ENCODE measurements at places on chromosomes 2 and 18.
A peak's percentile ranks its signal among the peaks of the same experiment; 100 is the strongest.

DNA sequence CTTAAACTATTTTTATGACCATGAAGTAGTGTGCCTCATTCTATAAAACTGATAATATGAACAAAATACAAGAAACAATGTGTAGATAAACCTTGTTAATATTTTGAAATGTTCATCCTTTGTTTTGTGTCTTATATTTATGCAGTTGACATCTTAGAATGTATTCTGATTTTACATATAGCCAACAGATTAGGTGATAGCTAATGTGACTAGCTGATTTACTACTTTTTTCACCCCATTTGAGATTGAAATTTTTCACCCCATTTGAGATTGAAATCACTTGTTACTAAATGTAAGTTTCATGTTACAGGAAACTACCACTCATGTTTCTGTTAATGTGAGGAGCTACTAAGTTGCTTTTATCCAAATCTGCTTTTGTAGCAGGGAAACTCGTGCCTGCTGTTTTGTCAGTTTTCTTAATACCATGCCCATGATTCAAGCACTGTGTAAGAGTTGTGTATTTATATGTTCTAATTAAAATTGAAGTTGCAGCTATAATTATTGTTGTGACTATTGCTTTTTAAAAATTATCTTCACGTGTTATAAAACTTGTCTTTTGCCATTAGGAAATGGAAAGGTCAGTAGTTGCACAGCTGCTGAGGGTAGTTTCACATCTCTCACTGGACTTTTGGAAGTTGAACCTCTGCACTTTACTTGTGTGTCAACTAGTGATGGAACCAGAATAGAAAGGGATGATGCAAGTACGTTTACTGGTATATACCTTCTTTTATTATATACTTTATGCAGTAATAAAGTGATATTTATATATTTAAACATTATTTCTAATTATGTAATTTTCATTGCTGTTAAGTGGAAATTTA is 96.6 kb downstream of the BIRC6 start:
- DNase-seq = no peak

DNA sequence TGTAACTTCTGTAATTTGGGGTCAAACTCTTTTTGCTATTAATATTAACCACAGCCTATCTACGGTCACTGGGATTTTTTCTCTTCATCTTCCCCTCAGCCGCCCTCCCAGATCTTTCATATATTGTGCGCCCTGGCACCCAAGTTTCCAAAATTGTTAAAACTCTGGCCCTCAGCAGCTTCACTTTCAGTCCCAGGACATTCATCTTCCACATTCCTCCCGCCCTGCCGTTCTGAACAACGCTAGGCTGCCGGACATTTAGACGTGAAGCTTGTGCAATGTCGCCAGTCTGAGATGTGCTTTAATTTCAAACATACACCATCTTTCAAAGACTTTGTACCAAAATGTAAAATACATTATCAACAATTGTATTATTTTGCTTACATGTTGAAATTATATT is 1.8 kb upstream of the TMEM18 start:
- DNase-seq = no peak

- no peak for DNase-seq
Measured at GRCh38 chr18:22790545-22791309, 142.4 kb upstream of the RBBP8 start.

DNA sequence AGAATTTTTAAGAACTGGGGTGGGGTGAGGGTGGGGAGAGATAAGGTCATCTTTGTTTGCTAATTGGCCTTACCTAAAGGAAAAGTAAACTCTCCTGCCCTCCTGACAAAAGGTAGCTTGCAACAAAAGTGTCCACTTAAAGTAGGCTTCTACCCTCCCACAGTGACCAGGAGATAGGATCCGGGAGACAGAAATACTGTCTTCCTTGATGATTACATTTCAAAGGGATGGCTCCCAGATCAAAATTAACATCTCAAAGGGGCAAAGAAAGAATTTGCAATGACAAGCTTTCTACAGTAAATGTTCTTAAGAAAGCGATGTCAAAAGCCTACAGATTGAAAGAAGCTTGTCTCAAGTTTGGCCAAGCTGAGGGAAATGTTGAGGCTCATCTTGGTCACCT is 775.3 kb downstream of the CPS1 start:
- DNase-seq = no peak

DNA sequence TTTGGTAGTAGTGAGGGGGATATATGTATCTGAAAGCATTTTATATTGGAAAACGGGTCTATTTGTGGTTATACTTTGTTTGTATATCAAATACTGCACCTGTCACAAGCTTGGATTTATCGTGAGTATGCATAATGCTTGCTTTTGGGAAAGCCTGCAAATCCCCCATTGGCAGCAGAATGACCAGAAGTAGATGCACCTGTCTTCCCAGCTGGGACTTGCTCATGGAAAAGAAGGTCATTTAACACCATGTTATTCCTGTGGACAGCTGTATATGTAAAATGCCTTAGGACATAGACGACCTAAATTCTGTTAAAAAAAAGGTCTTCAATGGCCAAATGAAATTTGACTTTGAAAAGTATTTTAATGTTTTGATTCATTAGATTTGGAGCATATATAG is 599.4 kb downstream of the XIRP2 start:
- no peak for DNase-seq

DNA sequence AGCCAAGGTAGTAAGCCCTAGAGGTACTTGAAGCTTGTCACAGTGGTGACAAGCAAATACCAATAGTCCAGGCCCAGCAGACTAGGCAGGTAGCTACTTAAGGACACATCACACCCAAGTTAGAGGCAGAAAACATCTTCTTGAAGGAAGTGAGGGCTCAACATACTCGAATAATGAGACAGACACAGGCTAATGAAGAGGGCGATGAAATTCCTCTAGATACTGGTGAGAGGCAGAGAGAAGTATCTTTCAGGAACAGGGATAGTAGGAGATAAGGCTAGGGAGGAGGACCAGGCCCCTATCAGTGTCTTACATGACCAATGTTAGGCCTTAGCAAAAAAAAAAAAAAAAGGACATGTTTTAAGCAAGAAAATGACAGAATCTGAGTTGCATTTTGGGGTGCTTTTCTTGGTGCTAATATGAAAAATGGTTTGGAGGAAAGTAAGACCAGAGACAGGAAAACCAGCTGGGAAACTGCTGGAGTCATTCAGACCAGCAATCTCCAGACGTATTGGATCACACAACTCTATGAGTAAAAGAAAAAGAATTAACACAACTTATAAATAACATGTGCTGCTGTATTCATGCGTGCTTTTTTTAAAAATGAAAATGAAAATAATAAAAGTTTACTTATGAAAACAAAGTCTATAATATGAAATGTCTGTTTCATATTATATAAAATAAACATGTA is 37.7 kb downstream of the COBLL1 start:
- DNase-seq = no peak

DNA sequence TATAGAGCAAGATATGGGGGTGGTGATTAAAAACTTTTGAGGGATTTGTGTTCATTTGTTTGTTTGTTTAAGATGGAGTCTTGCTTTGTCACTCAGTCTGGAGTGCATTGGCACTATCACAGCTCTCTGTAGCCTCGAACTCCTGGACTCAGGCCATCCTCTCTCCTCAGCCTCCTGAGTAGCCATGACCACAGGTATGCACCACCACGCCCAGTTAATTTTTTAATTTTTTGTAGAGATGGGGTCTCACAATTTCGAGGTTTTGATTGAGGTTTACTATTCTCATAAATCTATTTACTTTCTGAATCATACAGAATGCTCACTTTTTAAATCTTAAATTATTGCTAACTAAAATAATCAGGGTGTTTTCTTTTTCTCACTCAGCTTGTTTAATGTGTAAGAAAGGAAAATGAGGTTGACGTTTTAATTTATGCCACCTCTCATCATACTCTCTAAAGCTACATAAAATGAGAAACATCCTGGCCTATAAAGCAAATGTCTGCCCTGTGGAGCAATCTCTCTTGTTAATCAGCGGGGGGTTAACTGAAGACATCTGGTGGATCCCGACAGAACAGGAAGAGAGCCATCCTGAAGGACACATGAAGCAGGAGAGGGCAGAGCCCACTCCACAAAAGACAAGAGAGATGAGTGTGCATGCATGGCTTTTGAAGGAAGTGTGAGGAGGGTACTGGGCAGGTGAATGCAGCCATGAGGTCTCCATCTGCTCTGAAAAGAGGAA is 589.1 kb upstream of the SLC8A1 start:
- no peak for DNase-seq

DNA sequence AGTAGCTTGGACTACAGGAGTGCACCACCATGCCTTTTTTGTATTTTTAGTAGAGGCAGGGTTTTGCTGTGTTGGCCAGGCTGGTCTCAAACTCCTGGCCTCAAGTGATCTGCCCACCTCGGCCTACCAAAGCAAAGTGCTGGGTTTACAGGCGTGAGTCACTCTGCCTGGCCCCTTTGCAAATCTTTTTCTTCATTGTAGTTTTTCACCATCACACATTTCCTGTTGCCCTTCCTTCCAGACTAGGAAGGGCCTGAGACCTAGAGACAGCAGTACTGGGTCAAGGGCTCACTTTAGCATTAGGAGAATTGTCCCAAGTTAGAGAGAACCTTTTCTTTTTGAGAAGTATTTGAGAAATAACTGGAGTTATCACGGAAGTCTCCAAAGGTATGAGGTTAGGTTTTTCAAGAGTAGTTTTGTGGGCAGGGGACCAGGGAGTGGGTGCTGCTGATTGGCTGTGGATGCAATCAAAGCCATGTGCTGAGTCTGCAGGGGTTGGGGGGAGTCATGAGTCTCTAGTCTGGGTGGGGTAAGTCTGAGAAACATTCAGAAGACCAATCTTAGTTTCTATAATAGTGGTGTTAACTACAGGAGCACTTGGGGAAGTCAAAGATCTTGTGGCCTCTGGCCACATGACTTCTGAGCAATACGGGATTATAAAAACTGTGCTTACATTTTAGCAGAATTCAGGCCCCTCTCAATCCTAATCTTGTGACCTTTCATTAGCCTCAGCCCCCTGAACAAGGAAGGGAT is 23.7 kb downstream of the B3GNT2 start:
- DNase-seq = peak; percentile 39

DNA sequence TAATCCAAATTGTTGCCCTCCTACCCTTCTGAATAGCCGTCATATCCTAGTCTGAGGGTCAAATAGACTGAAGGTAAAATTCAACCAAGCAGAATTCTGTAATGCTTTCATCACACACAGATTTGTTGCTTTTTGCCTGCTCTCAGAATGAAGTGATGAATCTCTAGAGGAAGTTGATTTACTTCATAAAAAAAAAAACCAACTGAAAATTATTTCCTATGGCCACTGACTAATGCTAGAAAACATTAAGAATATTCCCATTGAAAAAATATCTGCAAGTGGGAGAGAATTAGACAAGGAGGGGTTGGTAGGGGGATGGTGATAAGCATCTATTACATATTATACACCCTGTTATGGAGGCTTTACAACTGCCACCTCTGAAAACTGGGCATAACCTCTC is 2.3 kb upstream of the IL1RL2 start:
- no peak for DNase-seq

DNA sequence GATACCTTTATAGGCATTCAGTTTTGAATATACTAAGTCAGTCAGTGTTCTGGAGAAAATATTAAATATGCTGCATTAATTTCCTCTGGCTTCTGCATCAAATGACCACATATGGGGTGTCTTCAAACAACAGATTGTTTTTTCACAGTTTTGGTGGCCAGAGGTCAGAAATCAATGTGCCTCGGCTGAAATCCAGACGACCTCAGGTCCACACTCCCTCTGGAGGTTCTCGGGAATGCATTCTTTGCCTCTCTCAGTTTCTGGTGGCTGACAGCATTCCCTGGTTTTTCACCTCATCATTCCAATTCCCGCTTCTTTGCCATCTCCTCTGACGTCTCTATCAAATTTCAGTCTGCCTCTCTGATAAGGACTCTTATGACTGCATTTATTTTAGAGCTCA is 142.3 kb downstream of the ZNF407 start:
- DNase-seq = no peak

DNA sequence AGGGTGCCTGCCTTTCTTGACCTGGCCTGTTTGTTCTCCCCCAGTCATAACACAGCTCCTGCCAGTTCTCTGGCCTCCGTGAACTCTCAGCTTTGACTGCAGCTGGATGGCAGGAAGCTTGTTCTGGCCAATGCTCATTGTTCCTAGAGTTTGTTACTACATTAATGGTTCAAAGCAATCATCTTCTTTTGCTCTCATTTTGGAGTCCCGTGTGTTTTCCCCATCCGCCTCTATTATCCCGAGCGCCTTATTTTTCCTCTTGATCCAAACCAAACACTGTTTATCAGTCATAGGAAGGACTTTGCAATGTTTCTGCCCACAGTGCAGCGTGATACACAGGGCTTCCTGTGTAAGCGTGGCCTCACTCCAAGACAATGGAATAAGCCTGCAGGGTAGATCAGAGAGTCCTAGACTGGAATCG is 184.3 kb upstream of the APCDD1 start:
- DNase-seq = no peak

DNA sequence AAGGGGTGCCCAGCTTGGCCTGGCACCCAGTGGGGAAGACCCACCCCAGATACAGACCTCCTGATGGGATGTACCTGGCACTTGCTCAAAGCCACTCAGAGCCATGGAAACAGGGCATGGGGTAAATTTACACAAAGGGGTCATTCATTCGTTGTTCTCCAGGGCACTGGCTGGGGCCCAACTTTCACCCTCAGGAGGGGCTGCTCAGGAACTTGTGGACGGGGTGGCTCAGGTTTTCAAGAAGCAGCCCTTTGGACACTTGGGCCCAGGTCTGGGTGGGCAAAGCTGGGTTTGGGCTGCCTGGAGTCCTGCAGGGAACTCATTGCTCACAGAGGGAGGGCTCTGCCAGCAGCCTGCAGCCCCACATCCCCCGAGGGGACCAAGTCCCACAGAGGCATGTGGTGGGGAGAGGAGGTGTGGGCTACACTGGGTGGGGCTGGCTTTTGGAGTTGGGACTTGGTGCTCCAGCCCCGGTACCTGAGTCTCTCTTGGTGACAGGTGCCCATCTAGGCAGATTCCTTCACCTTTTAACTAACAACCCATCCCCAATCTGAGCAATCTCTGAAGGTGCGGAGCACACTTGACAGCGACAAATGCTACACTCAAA is 172.3 kb downstream of the CELF4 start:
- no peak for DNase-seq

GRCh38 chr18:55031164-55031563 is 71.9 kb upstream of the CCDC68 start:
- no peak for DNase-seq
